Stimulated activated CD4-positive, alpha-beta T cell treated with anti-CD3 and anti-CD28 coated beads, Interleukin-1b, Interleukin-23, amount 100 ng/mL, for 1 hour (primary cell): ENCODE measurements at places on chromosomes 3 and 15.
A peak's percentile ranks its signal among the peaks of the same experiment; 100 is the strongest.

DNA sequence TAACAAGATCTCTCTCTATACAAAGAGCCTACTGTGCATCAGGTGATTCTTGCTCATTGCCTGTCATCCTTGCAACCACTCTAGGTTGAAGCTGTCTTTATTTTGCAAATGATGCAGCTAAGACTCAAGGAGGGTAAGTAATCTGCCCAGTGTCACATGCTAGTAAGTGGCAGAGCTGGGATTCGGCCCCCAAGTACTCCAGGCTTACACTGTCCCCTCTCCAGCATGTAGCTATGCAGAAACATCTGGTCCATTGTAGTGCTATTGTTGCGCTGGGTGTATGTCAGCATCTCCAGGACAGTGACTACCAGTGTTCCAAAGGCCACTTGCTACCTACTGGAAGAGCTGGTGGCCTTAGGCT, 248.9 kb downstream of the SLCO3A1 start:
- no peak for DNase-seq

DNA sequence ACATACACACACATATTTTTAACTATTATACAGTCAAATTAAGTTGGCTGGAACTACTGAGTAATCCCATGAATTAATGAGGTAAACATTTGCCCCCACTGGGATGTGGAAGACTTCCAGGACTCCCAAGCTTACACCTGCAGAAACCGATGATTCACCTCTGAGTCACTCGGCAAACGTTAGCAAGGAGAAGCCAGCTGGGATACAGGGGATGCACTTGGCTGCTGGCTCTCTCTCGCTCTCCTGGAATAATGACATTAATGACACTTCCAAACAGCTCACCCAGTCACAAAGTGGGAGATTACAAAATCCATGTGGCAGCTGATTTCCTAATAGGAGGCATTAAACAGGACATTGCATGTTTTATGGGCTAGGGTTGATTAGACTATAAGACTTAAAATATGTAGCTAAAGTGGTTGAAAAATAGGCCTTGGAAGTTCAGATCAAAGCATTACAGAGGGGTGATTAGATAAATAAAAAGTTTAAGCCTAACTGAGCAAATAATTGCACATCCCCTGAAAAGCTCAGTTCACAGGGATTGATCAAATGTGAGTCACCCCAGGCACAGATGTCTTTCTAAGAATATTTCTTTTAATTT, 500.9 kb downstream of the SOX2 start:
- no peak for DNase-seq

- no peak for DNase-seq
These were observed 51.0 kb upstream of the DLG1 start for GRCh38 chr3:197349368-197349767.

DNA sequence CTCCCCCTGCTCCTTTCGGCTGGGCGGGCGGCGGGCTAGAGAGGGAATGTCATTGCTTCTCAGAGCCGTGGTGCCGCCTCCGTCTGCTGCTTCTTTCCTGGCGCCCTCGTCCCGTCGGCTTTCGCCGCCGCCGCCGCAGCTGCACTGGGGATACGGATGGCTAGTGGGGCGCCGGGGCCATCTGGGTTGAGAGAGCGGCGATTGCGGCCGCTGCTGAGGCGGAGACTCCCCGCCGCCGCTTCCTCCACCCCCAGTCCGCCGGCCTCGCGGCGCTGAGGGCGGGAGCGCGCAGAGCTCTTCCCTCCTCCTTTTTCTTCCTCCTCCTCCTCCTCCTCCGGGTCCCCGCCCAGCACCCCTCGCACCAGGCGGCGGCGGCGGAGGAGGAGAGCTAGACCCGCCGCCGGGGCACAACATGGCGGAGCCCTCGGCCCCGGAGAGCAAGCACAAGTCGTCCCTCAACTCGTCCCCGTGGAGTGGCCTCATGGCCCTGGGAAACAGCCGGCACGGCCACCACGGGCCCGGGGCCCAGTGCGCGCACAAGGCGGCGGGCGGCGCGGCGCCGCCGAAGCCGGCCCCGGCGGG, at the start of gene STT3B:
STT3B (plus strand) TSS at position 339 of the 582 bp plus-strand sequence; CDS start at position 413, 74 bp downstream.
- DNase-seq: peak; percentile 60

- no peak for DNase-seq
These were observed 48.8 kb upstream of the SRGAP3 start for GRCh38 chr3:9298236-9298635.

DNA sequence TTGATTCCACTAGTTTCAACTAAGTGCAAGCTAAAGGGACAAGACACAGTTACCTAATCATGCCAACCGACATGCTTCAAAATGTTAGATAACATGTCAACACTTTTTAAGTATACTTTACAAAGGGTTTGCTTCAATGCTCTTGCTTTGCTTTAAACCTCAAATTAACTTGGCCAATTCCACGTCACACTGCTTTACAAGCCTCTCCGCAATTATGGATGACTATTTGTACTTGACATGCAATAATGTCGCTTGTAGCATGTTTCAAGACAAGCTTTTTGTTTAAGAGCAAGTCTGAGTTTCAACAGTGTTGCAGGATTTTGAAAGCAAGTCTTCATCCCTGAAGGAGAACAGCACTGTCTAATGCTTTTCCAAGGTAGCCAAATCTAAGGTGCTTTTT, 86.9 kb downstream of the CNTN3 start:
- DNase-seq: no peak

DNA sequence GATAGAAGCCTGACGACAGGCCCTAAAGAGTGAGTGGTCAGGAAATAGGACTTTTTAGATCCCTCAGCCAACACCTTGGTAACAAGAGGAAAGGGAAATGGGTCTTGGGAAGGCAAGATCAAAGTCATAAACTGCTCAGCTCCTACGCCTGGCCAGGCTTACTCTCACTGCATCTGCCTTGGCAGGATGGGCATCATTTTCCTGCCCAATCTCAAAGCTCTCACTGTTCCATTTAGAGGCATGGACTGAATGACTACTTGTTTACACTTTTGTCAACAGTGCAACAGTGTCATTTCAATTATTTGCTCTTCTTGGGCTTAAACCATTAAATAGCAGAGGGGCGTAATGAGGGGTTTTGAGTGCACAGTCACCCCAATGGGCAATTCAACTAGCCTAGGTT, 808.7 kb downstream of the GRM7 start:
- no peak for DNase-seq

DNA sequence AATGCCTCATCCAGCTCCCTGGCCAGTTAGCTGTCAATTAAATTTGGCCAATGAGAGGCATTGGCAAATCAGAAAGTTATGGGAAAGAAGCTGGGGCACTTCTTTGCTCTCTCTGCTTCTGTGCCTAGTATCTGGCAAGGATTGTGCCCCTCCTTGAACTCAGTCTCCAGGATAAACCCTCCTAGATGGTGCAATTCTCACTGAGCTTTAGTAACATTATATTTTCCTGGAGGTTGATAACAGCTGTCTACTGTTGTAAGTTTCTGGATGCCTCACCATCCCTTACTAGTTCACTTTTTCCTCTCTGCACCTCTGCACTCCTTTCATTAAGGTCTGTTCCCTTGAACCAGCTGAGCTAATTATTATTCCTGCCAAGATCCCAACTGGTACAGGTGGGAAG, 329.5 kb downstream of the MFSD1 start:
- no peak for DNase-seq

- no peak for DNase-seq
These were observed 90.1 kb downstream of the FBN1 start for GRCh38 chr15:48555241-48555881.

- no peak for DNase-seq
These were observed 57.0 kb upstream of the CMSS1 start for GRCh38 chr3:99760629-99761028.

DNA sequence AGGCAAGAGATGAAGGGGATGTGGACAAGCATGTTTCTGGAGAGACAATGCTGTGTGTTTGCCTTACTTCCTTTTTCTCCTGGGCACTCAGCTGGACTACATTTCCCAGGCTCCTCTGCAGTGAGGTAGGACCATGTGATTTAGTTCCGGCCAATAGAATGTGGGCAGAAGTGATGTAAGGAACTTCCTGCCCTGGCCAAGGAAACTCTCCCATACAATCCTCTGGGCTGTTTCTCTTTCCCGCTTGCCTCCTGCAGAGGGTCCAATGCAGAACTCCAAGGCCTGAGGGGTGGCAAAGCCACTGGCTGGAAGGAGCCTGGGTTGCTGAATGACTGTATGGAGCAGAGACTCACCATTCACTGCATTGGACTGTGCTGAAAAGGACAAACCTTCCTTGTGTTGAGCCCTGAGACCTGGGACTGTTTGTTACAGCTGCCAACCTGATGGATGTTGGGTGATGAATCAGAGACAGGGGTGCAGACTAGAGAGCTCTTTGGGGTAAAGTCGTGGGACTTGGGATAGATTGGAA, 82.7 kb upstream of the SLC6A6 start:
- DNase-seq: no peak

- DNase-seq: no peak
These were observed 288.7 kb downstream of the GBE1 start for GRCh38 chr3:81472600-81473362.

DNA sequence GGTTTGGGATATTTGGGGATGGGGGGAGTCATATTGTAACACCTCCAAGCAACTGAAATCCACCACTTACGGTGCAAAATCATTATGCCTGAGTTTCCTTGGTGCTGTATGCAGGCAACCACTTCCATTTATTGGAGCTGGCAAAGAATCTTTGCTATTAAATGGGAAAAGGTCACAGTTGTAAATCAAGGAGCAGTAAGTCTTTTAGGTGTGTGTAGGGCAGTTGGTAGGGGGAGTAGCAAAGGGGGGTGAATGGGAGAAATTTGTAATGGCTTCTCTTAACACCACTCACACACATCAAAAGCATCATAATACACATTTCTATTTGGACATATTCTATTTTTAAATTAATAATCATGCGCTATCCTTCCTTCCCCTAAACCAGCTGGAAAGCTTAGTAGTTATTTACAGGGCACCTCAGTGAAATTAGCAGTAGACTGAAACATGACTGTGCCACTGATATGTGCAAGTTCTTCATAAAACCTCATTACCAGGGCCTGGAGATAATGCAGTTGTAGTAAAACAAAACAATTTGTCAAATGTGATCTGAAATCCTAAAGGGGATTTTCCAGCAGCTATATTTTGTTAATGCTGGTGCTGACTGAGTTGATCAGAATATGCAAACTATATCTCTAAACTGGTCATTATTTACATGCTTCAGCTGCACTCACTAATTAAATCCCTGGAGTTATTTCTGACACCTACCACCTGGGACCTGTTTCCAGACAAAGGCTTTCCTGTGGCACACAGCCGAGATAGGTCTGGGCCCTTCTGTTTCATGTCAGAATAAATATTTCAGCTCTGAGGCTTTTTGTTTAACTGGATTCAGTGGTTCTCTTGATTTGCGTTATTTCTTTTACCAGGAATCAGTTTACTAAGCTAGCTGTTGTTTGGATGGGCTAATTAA, 90.1 kb downstream of the B3GALNT1 start:
- no peak for DNase-seq
